ENCODE measurements at places on chromosomes 7 and 10.

DNA sequence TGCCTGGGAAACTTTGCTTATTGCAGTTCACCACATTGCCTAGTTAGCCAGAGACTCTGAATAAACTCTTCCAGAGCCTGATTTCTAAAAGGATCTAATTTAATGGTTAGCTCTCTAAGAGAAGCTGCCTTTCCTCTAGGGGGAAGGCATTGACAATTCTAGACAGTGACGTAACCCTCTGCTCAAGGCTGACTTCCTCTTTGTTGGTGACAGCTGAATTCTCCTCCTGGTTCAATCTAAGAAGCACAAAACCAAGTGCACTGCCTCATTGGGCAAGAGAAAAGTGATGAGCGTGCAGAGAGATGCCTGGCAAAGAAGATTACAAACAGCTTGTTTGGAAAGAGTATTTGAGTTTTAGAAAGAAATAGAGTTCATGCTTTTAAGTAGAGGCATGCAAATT is 102.7 kb downstream of the MACC1 start:
- no peaks in the 10 kb centered on the region for H3K36me3 ChIP-seq
- H3K4me1 ChIP-seq: peaks cover 17% of the 10 kb centered on the region
- no peak overlapping the region for H3K4me3 ChIP-seq
- no peak overlapping the region for H3K27ac ChIP-seq
- no peak for DNase-seq

GRCh38 chr10:132793871-132794849 is 8.2 kb upstream of the NKX6-2 start:
- H3K27ac ChIP-seq: no peak overlapping the region
- no peak for DNase-seq
- H3K4me1 ChIP-seq: no peaks in the 10 kb centered on the region

DNA sequence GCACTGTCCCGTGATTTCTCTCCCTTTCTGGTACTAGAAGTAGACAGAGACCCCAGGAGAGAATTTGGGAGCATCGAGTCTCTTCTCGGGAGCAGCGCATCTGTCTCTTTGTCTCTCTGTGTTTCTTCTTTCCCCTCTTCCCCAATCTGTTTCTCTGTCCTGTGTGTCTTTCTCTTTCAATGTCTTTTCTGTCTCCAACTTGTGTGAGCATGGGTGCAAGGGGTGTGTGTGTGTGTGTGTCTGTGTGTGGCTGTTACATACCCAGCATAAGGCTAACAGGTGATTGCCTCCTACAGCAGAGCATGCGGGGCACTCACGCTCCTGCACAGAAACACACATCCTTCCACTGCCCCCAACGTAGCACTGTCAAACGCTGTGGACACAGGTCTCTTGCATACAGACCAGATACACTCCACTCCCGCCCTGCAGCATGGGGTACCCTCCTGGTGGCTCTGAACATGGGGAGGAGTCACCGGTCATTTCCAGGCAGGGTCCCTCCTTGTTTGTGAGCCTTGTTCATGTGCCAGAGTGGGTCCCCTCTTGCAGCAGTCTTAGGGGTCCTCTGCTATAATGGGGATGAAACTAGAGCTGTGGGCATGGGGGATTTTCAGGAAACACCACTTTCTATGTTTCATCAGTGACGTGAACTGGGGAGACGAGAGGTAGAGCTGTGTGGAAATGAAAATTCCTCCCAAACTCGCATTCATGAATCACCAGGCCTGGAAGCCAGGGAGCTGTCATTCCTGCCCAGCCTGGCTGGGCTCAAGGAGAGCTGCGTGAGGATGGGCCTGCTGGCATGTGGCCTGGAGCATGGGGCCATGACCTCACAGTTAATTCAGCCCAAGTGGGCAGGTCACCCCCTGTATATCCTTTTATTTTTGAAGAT is 980 bp downstream of the ADAMTS14 start:
- peaks cover 9% of the 10 kb centered on the region for H3K4me1 ChIP-seq
- H3K4me3 ChIP-seq: peak overlapping the region; percentile 80
- no peak overlapping the region for H3K27ac ChIP-seq
- H3K36me3 ChIP-seq: no peaks in the 10 kb centered on the region
- peaks cover 65% of the 10 kb centered on the region for H3K27me3 ChIP-seq

- H3K27me3 ChIP-seq: peaks cover 23% of the 10 kb centered on the region
- no peaks in the 10 kb centered on the region for H3K36me3 ChIP-seq
- no peak overlapping the region for H3K4me3 ChIP-seq
- DNase-seq: no peak
Observed at GRCh38 chr10:45302573-45302972, 12.8 kb downstream of the OR13A1 start.

DNA sequence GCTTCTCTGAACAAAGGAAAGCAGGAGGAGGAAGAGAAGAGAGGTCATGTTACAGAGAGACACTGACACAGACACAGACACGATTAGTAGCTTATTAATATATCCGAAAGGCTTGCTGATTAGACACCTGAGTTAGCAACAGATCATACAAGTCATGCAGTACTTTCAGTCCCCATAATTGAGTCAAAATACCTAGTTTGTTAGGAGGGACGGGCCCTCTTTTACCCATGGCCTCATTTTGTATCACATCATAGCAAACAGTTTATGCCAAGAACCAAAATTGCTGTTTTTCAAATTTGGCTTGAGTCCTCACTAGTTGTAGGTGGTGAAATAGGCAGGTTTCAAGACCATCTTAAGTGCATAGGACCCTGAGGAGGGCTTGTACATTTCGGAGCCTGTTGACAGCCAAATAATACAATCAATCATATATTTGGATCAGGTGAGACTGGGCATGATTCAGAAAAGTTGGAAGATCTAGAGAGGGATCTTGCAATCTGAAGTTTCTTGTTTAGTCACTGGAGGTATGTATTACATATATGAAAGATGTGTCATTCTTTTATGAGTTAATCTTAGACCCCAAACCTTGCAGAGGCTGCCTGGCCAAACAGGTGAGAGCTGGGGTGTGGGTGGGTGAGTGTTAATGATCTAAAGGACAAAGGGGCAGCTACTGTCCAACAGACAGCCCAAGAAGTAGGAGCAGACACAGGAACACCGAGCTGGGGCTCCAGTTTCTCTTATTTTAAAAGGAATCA is 65.4 kb downstream of the PRPF18 start:
- H3K27ac ChIP-seq: peak overlapping the region; percentile 35
- peaks cover 7% of the 10 kb centered on the region for H3K4me1 ChIP-seq
- no peaks in the 10 kb centered on the region for H3K27me3 ChIP-seq
- H3K36me3 ChIP-seq: peaks cover 5% of the 10 kb centered on the region
- no peak overlapping the region for H3K4me3 ChIP-seq

DNA sequence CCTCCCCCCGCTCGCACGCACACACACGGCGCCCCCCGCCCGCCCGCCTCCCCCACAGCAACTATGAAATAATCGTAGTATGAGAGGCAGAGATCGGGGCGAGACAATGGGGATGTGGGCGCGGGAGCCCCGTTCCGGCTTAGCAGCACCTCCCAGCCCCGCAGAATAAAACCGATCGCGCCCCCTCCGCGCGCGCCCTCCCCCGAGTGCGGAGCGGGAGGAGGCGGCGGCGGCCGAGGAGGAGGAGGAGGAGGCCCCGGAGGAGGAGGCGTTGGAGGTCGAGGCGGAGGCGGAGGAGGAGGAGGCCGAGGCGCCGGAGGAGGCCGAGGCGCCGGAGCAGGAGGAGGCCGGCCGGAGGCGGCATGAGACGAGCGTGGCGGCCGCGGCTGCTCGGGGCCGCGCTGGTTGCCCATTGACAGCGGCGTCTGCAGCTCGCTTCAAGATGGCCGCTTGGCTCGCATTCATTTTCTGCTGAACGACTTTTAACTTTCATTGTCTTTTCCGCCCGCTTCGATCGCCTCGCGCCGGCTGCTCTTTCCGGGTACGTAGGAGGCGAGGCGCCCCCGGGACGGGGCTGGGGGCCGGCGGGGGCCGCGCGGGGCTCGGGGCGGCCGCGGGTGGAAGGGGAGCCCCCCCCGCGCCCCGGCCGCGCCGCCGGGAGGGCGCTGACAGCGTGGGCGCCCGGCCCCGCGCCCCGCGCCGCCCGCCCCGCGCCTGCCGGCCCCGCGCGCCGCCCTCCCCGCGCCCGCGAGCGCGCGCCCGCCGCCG is 441 bp downstream of the BMI1 start:
- peaks cover 29% of the 10 kb centered on the region for H3K27me3 ChIP-seq
- DNase-seq: peak; percentile 44
- H3K27ac ChIP-seq: peak overlapping the region; percentile 84

- no peak overlapping the region for H3K4me3 ChIP-seq
- no peaks in the 10 kb centered on the region for H3K36me3 ChIP-seq
Observed at GRCh38 chr7:106779877-106780276, 85.2 kb upstream of the PIK3CG start.

DNA sequence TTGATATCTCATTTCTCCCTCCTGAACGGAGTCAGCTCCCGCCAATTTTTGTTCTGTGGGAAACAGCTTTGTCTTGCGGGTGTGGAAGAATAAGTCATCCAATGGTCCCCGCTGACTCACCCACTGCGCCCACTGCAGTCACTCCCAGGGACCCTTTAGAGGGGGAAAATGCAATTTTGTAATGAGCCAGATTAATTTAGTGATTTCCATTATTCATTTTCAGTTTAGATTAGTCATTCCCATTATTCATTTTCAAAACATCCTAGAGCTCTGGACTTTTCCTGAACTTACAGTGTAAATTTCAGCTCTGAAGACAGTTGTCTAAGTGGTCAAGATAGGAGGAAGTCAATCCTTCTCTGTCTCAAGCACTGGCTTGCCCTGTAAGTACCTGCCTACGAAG is 154.9 kb upstream of the TMEM72 start:
- H3K4me3 ChIP-seq: no peak overlapping the region
- peaks cover 10% of the 10 kb centered on the region for H3K27me3 ChIP-seq
- no peak overlapping the region for H3K27ac ChIP-seq
- no peak for DNase-seq
- H3K36me3 ChIP-seq: no peaks in the 10 kb centered on the region

DNA sequence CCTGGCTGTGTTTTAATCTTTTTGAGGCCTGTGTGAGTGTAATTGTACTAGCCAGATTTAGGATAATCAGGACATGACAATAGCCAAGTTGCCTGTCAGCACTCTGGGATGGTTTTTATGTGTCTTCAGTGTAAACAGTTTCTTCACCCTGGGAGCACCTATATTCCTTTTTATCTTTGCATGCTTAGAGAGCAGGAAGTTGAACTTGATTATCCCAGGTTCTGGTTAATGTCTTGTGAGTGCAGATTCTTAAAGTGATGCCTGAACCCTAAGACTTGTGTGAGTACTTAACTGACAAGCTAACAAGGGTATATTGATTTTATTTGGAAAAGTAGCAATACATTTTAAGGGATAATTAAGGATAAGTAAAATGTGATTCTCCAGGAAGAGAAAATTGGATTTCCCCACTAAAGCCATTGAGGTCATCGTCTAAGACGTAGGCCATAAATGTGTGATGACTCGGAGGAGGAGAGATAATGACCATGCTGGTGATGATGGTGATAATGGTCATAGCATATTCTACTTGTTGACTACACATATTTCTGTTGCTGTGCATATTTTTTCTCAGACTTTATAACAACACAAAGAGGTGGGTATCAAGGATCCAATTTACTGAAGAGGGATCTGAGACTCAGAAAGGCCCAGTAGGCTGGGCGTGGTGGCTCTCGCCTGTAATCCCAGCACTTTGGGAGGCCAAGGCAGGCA is 234.7 kb downstream of the CAMK1D start:
- no peaks in the 10 kb centered on the region for H3K36me3 ChIP-seq
- no peak overlapping the region for H3K4me3 ChIP-seq
- H3K27me3 ChIP-seq: no peaks in the 10 kb centered on the region
- H3K4me1 ChIP-seq: peaks cover 23% of the 10 kb centered on the region

DNA sequence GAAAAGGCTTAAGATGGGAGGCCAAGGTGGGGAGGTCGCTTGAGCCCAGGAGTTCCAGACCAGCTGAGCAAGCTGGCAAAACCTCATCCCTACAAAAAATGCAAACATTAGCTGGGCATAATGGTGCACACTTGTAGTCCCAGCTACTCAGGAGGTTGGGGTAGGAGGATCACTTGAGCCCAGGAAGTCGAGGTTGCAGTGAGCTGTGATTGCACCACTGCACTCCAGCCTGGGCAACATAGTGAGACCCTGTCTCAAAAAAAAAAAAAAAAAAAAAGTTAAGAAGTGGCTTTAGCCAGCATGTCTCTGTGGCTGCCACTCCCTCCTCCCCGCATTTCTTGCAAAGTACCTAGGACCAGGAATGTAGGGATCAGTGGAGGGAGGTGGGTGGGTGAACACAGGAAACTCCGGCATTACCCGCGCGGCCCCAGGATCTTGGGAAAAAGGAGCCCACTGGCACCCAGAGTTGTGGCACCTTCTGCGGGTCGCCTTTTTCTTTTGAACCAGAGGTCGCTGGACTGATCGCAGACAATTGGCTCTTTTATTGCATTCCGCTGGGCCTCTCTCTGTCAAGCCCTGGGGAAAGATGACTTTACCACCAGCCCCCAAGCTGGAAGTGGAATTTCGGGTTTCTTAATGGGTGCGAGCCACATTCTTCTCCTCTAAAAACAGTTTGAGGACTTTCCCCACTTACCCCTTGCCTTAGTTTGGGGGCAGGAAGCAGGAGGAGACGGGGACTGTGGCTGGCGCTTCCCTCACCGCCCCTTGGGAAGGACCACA is 3.5 kb downstream of the VGF start:
- no peaks in the 10 kb centered on the region for H3K36me3 ChIP-seq
- peaks cover 18% of the 10 kb centered on the region for H3K27me3 ChIP-seq

Data from naive thymus-derived CD8-positive, alpha-beta T cell (primary cell).